ENCODE measurements at places on chromosomes 13 and 19.

GRCh38 chr13:38564256-38565150 is 122.4 kb upstream of the FREM2 start:
- DNase-seq, result no peak

GRCh38 chr13:50357586-50358118 is 342.4 kb downstream of the KCNRG start:
- DNase-seq, result no peak

GRCh38 chr13:30030141-30030750 is 179.8 kb upstream of the UBL3 start:
- no peak for DNase-seq

GRCh38 chr13:49082653-49083536 is 107.2 kb downstream of the FNDC3A start:
- DNase-seq, result no peak

DNA sequence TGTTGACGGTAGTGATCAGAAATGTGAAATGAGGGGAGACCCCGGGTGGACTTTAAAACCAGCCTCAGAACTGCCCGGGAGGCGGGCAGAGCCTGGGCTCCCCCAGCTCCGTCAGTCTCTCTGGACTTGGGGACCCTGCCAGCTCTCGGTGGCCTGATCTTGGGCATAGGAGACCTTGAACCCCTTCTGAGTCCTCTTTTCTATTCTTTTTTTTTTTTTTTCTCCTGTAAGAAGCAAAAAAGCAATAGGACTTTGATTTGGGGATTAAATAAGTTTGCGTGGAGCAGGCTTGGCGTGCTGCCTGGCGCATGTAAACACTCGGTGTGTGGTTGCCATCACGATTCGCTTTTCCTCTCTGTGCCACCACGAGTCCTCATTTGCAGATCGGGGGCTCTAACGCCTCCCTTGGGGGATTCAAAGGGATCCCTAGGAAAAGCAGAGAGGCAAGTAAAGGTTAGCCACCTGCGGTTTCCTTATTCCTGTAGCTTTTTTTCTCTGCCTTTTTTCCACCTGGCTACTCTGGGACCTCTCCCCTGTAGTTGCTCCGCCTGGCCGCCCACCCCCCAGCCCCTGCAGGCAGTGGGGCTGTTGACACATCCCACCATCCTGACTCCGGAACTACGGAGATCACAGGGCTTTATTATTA is 1.3 kb downstream of the SAFB start:
- no peak for DNase-seq

- no peak for DNase-seq
Measured at GRCh38 chr19:14112809-14113385, 4.7 kb downstream of the PRKACA start.

DNA sequence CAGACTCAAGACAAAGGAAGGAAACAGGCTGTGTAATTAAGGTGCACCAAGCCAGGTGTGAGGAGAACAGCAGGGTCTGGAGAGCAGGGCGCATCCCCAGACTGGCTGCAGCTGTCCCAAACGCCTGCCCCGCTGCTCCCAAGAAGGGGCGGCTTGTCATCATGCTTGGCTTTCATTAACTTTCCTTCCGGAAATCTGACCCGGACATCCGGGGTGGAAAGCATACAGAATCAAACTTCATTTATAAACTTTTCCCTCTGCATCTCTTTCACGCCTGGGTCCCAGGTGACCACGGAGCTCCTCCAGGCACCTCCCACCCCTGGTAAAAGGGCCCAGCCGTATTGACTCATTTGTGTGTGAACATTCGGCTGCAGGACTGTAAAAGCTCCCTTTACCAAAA is 31.7 kb downstream of the TSHZ3 start:
- DNase-seq, result no peak
